ENCODE measurements at places on chromosomes 7 and 10. TPM values are rescaled to one million over a fixed set of nuclear protein-coding genes. Genes with fewer than 3 reads are reported as not detected.

Gene SHH
- 7.5 TPM for polyA plus RNA-seq

Gene TMEM26
- polyA plus RNA-seq = 5.0 TPM

Gene SLC16A12
- polyA plus RNA-seq = 1.1 TPM

Gene CFAP46
- polyA plus RNA-seq = 0.75 TPM

Gene CALN1
- polyA plus RNA-seq = 0.09 TPM

Gene ANKRD22
- polyA plus RNA-seq = 1.3 TPM

Gene CABCOCO1
- polyA plus RNA-seq = 1.8 TPM

Gene FAM25C
- polyA plus RNA-seq = not detected

Gene STEAP4
- polyA plus RNA-seq = 0.30 TPM

Gene UTF1
- not detected for polyA plus RNA-seq

Gene CACNA2D1
- 11.4 TPM for polyA plus RNA-seq

Gene LRRD1
- 0.19 TPM for polyA plus RNA-seq

Gene PYROXD2
- 14.4 TPM for polyA plus RNA-seq

Gene GNGT1
- not detected for polyA plus RNA-seq

Gene CPN1
- 0.06 TPM for polyA plus RNA-seq

Gene UNCX
- polyA plus RNA-seq = not detected

Gene FGFR2
- 23.6 TPM for polyA plus RNA-seq

Gene FEZF1
- not detected for polyA plus RNA-seq
